ENCODE measurements at places on chromosomes 7 and 10. TPM values are rescaled to one million over a fixed set of nuclear protein-coding genes. Genes with fewer than 3 reads are reported as not detected.

CYP26C1 gene
- 0.09 TPM for total RNA-seq

SPAM1 gene
- not detected for total RNA-seq

CDC14C gene
- total RNA-seq = not detected

WEE2 gene
- total RNA-seq = not detected

PTER gene
- total RNA-seq = 20.5 TPM

TFR2 gene
- total RNA-seq = 0.08 TPM

Data from fibroblast of the aortic adventitia (primary cell).